ENCODE measurements at places on chromosomes 16 and 17. TPM values are rescaled to one million over a fixed set of nuclear protein-coding genes. Genes with fewer than 3 reads are reported as not detected.

TCAP gene
- 0.53 TPM for total RNA-seq

KRT32 gene
- total RNA-seq: not detected

ZNF500 gene
- total RNA-seq: 11.3 TPM

CFAP52 gene
- 0.20 TPM for total RNA-seq

STAT5A gene
- total RNA-seq: 20.1 TPM

CD79B gene
- total RNA-seq: not detected

VMO1 gene
- total RNA-seq: 0.33 TPM

PRAC1 gene
- total RNA-seq: not detected

Data from smooth muscle cell of the pulmonary artery (primary cell).